Kidney capillary endothelial cell (primary cell): ENCODE measurements at places on chromosomes 16 and 17.

DNA sequence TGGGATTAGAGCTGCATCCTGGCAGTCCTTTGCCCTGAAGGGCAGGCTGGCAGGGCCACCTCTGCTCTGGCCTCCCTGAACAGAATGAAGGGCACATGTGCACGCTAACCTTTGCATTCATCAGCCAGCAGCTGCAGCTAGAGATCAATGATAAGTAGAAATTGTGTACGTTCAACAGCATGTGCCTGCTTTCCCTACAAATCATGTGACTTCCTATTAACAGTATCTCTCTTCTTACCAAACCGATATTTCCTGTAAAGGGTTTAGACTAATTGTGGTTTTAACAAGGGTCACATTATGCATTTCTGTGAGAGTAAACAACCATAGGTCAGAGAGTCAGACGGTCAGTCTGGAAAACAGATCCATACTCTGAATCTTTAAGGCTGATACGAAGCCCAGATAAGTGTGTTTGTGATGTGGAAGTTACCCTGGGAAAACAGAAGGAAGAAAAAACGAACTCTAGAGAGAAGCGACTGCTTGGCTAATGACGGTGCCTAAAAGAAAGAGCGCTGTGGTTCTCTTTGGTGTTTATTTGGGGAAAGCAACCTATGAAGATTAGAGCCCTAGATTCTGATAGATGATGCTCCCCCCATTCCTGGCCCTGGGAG lies 219.4 kb downstream of the MAF start:
- DNase-seq, result no peak

DNA sequence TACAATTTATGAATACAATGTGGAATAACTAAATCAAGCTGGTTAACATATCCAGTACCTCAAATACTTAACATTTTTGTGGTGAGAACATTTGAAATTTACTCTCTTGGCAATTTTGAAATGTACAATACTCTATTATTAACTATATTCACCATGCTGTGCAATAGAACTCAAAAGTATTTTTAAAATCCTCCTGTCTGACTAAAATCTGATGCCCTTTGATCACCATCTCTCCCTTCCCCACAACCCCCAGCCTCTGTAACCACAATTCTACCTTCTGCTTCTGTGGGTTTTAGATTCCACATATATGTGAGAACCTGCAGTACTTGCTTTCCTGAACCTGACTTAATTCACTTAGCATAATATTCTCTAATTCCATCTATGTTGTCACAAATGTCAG lies 71.6 kb upstream of the ALOX12 start:
- DNase-seq, result no peak

DNA sequence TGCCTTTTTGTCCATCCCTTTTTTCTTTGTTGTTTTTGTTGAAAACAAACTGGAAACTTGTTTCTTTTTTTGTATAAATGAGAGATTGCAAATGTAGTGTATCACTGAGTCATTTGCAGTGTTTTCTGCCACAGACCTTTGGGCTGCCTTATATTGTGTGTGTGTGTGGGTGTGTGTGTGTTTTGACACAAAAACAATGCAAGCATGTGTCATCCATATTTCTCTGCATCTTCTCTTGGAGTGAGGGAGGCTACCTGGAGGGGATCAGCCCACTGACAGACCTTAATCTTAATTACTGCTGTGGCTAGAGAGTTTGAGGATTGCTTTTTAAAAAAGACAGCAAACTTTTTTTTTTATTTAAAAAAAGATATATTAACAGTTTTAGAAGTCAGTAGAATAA lies 4.9 kb downstream of the SOX9 start:
- no peak for DNase-seq

- no peak for DNase-seq
These were observed 129.7 kb upstream of the MYOCD start for GRCh38 chr17:12536021-12536420.

GRCh38 chr17:56119191-56119590 lies 34.1 kb upstream of the ANKFN1 start:
- DNase-seq, result no peak

DNA sequence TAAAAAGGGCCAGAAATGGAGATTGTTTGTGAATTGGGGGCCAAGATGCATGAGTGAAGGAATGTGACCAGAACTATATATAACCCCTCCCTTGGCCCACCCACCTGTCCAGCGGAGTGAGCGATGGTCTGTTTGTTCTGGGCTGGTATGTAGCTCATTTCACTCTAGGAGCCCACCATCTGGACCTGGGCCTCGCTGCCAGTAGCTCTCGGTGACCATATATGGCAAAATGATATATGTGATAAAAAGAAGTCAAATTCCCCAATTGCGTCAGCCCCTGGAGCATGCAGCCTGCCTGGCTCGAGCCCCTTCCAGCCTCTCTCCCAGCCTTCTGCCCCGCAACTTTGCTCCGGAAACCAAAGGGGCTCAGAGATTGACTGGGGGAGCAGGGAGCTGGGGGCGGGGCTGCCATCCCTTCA lies 47.3 kb downstream of the CCDC42 start:
- no peak for DNase-seq
